Activated T-cell treated with anti-CD3 and anti-CD28 coated beads for 48 hours (primary cell): ENCODE measurements at places on chromosomes 6 and 20.

DNA sequence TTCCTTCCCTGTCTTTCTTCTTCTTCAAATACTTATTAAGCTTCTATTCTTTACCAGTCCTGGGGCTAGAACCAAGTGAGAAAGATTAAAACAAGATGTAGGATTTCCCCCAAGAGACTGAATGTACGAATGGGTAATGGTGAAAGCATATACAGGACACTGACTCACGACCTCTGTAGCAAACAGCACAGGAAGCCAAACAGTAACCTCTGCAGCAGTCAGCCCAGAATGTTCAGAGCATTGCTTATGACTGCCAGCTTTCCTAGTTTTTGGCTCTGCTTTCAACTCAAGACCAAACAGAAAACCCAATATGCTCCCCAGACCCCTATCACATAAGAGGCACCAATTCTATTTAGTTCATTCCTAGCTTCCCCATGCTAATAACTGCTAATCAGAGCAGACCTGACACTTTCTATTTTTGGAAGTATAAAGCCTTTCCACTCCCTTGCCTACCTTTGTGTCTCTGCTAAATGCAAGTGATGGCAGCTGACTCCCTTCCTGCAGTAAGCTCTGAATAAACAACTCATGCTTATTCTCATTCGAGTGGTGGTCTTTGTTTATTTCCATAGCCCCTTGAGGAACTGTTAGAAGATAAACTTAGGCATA, 690.6 kb downstream of the EPM2A start:
- no peak for DNase-seq

- DNase-seq, result no peak
Observed at GRCh38 chr6:156193381-156193780, 583.8 kb upstream of the ARID1B start.

DNA sequence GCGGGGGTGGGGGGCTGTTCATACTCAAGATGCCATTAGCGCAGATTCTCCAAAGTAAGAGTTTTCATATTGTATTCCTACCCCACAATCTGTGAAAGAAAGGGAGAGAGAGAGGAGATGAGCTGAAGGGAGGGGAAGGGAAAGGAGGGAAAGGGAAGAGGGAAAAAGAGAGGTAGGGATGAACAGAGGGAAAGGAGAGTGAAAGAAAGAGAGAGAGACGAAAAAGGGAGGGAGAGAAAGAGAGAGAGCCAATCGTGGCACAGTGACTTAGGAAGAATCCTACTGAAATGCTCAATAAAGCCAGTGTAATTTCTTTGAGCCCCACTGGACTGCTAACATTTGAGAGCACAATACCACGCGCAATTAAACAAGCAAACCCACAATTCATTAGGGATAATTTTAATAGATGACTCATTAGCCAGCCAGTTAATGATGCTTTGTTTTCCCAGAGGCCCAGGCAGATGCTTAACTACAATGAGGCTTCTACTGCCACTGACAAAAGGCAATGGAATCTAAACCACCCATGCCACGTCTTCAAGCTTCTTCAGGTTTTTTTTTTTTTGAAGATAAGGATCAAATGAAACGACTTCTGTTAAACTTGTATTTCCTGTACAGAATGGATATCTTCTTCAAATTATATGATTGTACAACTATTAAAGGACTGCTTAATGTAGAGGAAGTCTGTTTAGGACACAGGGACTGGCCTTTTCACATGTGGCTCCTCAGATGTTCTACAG, 306.8 kb downstream of the FOXC1 start:
- no peak for DNase-seq

- DNase-seq, result no peak
Observed at GRCh38 chr6:21265034-21265729, 328.4 kb upstream of the SOX4 start.

GRCh38 chr6:163406366-163406765, 8.2 kb upstream of the QKI start:
- DNase-seq, result no peak

DNA sequence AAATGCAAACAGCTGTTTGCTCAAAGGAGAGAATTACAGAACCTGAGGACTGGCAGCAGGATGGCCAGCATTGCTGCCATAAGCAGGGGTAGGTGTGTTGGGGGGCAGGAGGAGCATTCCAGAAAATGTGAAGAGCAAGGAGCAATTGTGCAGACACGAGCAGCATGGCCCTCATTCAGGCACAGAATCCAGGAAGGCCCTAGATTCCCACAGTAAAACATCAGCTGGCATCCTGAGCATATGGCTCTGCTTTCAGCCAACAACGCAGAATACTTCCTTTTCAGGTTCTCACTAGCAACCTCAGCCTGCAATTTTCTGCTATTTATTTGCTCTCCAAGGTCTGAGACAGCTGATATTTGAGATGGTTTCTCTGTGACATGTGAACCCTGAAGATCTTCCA, 243.4 kb upstream of the POU3F2 start:
- DNase-seq, result no peak

GRCh38 chr20:63456429-63457284, 15.8 kb downstream of the KCNQ2 start:
- DNase-seq, result no peak

DNA sequence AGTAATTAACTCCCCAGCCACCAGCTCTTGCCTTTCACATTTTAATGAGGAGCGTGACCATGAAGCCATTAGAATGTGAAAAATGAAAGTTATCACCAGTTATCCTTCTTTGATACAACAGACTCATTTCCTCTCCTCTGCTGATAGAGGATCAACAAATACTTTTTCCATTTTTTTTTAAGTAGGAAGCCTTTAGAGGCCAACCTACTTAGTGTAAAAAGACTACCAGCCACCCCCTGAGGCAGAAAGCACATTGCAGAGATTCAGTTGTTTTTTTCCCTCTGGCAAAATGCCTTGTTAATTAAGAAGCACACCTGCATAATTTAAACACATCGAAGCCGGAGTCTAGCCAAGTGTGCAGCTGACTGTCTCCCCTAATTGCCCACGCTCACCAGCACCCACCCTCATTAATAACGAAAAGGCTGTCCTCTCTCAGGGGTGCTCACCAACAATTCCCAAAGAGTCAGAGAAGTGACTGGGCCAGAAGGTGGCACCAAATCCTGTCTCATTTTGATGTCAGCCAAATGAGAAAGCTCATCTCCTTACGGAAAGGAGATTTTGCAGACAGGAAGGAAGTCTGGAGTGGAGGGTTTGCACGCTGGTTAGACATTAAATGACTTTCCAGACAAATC, 60.9 kb upstream of the MC3R start:
- DNase-seq, result no peak

- no peak for DNase-seq
Observed at GRCh38 chr20:39850821-39851330, 838.2 kb downstream of the MAFB start.

DNA sequence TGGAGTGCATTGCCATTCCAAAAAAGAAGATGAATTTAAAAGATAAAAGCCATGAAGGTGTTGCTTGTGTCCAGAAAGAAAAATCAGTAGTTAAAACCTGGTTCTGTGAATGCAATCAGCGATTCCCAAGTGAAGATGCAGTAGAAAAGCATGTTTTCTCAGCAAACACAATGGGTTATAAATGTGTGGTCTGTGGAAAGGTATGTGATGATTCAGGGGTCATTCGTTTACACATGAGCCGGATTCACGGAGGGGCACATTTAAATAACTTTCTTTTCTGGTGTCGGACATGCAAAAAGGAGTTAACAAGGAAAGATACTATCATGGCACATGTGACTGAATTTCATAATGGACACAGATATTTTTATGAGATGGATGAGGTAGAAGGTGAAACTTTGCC, 24.7 kb upstream of the BAG2 start:
- DNase-seq, result no peak

GRCh38 chr20:3262566-3262965, 23.6 kb upstream of the SLC4A11 start:
- DNase-seq, result no peak

- DNase-seq, result no peak
Observed at GRCh38 chr6:111943726-111944125, 70.5 kb upstream of the FYN start.

DNA sequence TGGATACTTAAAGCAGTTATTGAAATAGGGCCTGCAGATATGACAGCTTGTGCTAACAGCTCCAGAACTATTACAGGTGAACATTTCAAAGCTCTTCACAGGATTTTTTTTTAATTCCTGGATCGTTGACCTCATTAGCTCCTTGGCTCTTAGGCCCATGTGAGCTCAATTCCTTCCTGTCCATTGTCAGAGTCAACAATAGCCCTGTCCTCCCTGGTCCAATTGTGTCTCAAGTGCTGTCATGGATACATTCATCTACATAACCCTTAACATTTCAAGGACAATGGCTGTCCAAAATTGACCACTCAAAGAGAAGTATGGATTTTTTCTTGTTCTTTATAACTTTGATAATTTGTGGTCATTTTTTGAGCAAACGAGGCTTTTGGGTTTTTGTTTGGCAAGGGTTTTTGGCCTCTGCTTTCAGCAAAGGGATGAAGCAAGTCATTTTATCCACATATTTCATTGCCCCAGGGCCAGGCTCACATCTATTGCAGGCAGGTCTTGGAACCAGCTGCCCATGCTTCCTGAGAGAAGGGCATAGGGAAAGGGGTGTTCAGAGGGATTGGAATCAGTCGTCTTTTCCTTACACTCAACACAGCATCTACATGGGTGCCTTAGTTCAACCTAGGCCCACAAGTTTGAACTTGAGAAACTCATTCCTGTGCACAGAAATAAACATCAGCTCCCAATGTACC, 282.1 kb downstream of the TPBG start:
- no peak for DNase-seq

GRCh38 chr20:50848846-50849673, 54.2 kb downstream of the BCAS4 start:
- no peak for DNase-seq
